Placental epithelial cell (primary cell): ENCODE measurements at places on chromosomes 4 and X. TPM values are rescaled to one million over a fixed set of nuclear protein-coding genes. Genes with fewer than 3 reads are reported as not detected.

Gene FHDC1
- total RNA-seq: 4.7 and 9.1 TPM in 2 replicates

Gene POLA1
- total RNA-seq: 7.2 and 12.6 TPM in 2 replicates

Gene PDK3
- total RNA-seq: 5.1 and 7.3 TPM in 2 replicates

Gene XKRX
- total RNA-seq: 0.79 TPM in 1 of 2 replicates, not detected in the other

Gene ODAM
- total RNA-seq: 1.2 and 2.0 TPM in 2 replicates

Gene CYBB
- total RNA-seq: not detected in 2 replicates

Gene CSAG3
- not detected in 2 replicates for total RNA-seq
